ENCODE measurements at places on chromosomes 4 and X.

GRCh38 chrX:1389181-1389992 lies 2.5 kb downstream of the SLC25A6 start:
- DNase-seq = no peak

DNA sequence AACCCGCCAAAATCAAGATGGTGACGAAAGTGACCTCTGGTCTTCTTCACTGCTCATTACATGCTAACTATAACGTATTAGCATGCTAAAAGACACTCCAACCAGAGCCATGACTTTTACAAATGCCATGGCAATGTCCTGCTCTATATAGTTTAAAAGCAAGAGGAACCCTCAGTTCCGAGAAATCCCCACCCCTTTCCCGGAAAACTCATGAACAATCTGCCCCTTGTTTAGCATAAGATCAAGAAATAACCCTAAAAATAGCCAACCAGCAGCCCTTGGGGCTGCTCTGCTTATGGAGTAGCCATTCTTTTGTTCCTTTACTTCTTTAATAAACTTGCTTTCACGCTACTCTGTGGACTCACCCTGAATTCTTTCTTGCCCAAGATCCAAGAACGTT lies 463.5 kb upstream of the FAM241A start:
- peak; percentile 94 for DNase-seq

- no peak for DNase-seq
Observed at GRCh38 chr4:53128231-53128630, 237.6 kb downstream of the SCFD2 start.

- DNase-seq = no peak
Observed at GRCh38 chrX:132704769-132705168, 215.9 kb upstream of the MBNL3 start.

DNA sequence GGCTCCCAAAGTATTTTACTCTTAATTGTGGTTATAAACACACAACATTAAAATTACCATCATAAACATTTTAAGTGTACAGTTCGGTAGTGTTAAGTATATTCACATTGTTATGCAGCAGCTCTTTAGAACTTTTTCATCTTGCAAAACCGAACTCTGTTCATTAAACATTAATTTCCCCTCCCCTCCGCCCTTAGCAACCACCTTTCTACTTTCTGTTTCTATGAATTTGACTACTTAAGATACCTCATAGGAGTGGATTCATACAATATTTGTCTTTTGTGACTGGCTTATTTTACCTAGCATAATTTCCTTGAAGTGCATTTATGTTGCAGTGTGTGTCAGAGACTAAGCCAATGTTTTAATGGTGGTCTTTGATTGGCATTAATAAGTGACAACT lies 32.6 kb downstream of the IL13RA1 start:
- no peak for DNase-seq

DNA sequence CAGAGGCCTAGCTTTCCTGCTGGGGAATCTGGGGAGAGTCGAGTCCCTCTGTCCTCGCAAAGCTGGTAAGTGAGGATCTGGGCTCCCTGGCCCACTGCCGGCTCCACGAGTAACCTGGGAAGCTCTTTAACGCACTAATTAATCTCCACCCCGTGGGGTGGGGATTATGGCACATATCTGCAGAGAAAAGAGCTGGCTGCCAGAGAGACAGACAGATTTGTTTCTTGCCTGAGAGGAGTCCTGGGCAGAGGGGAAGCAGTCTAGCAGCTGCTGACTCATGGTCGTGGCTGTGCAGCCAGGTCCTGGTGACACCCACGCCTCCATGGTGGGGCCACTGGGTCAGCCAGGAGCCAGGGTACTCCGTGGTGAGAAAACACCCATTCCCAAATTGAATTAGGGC lies 14.0 kb downstream of the SORCS2 start:
- DNase-seq = peak; percentile 15

DNA sequence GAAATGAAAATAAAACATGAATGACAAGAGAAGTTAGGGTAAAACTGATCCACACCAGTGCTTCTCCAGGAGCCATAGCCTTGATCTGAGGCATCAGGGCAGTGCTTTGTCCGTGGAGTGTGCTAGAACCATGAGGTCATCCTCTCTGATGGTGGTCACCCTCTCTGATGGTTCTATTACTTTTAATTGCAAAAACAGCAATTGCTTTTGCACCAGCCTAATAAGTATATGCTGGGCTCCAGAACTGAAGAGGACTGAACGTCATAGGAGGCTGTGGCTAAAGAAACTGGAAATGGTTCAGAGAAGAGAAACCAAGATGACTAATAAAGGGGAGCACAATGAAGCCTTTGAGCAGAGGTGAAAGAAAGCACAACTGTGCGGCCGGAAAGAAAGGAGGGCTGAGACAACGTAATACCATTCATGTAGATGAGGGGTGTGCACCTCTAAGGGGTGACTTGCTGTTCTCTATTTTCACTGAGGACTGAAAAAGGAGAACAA lies 17.0 kb upstream of the TMEM154 start:
- no peak for DNase-seq

- DNase-seq = no peak
Observed at GRCh38 chr4:151484396-151485102, 75.6 kb downstream of the FHIP1A start.

GRCh38 chrX:37666516-37666915 lies 19.1 kb upstream of the XK start:
- no peak for DNase-seq

- DNase-seq = no peak
Observed at GRCh38 chrX:23383411-23383810, 48.8 kb downstream of the PTCHD1 start.

DNA sequence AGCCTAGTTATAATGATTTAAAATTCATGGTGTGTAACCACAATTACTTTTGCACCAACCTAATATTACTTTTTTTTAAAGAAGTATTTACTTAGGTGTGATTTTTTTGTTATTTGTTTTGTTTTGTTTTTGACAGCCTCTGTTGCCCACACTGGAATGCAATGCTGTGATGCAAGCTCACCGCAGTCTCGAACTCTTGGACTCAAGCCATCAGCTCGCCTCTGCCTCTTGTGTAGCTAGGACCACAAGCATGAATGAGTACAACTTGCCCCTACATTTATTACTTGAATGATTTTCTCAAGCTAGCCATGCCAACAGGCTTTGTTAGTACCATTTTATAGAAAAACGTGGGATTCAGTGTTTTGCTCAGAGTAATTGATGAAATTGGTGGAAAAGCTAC lies 488.8 kb upstream of the CPEB2 start:
- DNase-seq = no peak

GRCh38 chr4:165464813-165465381 lies 86.1 kb downstream of the CPE start:
- DNase-seq = peak; percentile 74

DNA sequence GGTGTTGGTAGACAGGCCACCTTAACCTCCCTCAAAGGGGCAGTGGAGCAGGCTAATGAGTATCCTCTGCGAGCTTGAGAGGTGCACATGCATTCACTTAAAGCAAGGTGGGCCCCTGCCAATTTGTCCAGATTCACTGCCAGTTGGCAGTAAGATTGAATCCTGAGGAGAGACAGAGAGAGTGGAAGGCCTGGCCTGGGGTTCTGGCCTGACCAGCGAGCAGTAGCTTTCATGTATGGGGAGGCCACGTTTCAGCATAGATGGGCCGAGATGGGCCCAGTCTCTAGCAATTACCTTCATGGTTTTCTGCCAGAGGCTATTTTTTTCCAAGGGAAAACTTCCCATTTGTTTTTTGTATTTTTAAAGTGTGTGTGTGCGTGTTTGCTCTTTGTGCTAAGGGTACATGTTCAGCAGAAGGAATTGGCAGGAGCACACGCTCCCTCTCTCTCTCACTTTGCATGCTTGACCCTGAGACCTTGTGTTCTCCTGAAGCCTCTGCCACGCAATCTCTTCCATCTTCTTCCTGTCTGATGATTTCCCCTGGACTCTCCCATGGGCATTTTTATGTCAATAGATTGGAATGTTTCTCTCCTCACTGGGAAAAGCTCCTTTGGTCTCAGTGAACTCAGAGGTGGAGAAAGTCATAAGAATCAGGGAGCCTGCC lies 215.8 kb upstream of the SFRP2 start:
- DNase-seq = no peak

DNA sequence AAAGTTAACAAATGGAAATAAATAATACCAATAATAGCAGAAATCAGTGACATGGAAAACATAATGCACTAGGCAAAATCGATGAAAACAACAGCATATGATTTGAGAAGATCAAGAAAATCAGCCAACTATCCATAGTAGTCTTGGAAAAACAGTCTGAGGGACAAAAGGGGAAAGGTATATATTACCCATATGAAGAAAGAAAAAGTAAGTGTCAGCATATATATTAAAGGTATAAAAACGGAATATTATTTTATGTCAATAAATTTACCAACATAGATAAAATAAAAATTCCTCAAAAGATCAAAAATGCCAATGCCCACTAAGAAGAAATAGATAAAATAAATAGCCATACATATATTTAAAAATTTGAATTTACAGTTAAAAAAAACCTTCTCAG lies 33.0 kb downstream of the ACTRT1 start:
- DNase-seq = no peak

GRCh38 chrX:51192104-51192503 lies 140.5 kb upstream of the NUDT10 start:
- DNase-seq = no peak

GRCh38 chr4:54802336-54802735 lies 144.6 kb downstream of the KIT start:
- no peak for DNase-seq

GRCh38 chr4:129950217-129950616 lies 854.3 kb downstream of the C4orf33 start:
- no peak for DNase-seq

DNA sequence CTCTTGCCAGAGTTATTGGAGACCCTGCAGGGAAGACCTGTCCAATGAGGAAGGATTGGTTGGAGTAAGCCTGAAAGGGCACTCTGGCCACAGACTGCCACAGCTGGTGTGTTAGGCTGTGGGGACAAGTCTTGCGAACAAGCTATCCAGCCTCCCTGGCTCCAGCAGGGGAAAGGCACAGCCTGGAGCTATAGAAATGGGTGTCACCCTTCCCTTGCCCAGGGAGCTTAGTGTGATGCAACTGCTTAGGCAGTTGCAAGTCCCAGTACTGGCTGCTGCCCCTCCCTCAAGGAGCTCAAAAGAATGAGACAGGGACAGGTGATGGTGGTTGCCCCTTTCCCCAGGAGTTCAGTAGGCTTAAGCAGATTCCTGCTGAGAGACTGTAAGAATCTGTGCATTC lies 165.7 kb upstream of the CT83 start:
- peak; percentile 8 for DNase-seq

GRCh38 chr4:1720163-1720983 lies 750 bp downstream of the TMEM129 start:
- DNase-seq = peak; percentile 66

GRCh38 chrX:78066110-78066509 lies 37.9 kb upstream of the PGK1 start:
- no peak for DNase-seq

DNA sequence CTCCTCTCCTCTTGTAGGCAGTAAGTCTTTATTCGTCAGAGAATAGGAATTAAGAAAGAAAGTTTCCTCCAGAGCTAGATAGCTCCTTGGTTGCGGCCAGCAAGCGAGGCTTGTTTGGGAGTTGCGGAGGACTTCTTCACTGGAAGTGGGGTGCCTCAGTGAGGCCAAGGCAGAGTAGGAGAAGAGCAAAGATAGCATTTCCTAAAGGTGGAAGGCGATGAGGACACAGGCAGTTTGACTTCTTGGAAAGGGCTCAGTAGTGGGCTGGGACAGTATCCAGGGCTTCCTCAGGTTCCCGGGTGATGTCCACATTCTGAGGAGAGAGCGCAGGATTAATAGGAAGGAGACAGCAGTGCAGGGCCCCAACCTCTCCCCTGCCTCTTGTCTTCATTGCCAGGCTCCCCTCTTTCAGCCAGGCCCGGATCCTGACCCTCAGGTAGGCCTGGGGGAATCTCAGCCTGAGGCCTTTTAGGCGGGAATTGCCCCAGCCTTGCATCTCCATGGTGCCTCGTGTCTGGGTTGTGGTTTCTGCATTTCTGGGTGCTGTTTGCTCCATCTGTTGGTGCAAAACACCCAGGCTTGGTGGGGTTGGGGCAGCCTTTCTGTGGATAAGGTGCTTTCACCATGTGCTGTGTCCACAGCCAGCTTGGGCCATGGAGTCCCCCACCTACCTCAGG lies 12.7 kb downstream of the TRO start:
- no peak for DNase-seq

GRCh38 chr4:73139991-73140390 lies 70.5 kb upstream of the COX18 start:
- no peak for DNase-seq

DNA sequence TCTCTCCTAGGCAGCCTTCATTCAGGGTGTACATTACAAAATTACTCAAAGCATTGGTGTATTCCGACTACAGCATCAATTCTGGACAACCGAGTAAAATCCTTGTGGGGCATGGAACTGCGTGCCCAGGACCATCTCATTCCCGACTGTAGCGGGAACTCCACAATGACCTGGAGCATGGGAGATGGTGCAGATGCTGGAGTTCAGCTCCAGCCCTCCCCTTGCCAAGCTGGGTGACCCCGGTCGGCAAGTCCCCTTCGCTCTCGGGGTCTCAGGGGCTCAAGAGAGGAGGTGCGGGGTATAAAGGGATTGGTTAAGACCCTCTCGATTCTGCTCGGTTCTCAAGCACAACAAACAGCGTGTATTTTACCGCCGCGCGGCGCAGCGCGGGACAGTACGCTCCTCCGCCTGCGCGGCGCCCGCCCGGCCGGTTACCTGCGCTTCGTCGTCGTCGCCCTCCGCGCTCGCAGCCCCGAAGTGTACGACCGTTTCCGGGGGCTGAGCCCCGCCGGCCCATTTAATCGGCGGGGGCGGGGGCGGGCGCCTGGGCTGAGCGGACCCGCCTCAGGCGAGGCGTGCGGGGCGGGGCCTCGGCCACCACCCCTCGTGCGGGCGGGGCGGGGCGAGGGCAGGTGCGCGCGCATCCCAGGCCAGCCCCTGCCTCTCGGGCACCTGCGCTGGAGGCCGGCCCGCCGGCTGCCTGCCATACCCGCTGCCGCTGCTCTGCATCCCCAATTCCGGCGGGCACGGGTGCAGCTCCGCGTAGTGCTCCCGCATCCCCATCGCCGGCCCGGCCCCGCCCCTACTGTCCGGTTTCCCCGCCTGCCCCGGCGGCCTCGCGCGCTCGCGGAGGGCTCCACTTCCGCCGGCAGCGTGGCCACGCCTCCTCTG lies at the start of gene G6PD:
G6PD (minus strand) TSS at position 493 of the 891 bp plus-strand sequence. CDS start 691 bp downstream, outside the sequence.
- DNase-seq = peak; percentile 90

- no peak for DNase-seq
Observed at GRCh38 chr4:182643801-182644682, 273.1 kb downstream of the DCTD start.

- DNase-seq = no peak
Observed at GRCh38 chr4:183146478-183146877, 47.4 kb downstream of the WWC2 start.

- DNase-seq = no peak
Observed at GRCh38 chr4:141497627-141498026, 138.8 kb upstream of the IL15 start.

GRCh38 chr4:11428899-11429698 lies 405 bp upstream of the HS3ST1 start:
- no peak for DNase-seq

DNA sequence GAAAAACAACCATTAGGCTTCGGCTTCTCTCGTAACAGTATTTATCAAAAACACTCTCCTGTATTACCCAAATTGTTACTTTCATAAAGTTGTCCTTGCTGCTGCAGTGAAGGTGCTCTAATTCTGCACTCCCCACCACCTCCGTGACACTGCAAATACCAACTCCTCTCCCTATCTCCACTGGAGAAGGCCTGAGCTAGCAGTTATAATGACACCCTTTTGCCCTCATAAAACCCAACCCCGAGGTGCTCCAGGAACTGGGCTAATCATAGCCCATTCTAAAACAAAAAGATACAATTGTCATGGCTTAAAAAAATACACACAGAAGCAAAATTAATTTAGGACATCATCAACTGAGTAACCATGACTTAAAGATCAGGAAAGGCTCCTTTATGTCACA lies 59.2 kb downstream of the MAP7D2 start:
- DNase-seq = no peak

All from OCI-M1 (cell line).